Left forelimb (tissue), 1 donor: ENCODE measurements at places on chromosomes 5 and 9.

GRCh38 chr5:142080248-142080647, 28.3 kb upstream of the NDFIP1 start:
- no peak for DNase-seq

DNA sequence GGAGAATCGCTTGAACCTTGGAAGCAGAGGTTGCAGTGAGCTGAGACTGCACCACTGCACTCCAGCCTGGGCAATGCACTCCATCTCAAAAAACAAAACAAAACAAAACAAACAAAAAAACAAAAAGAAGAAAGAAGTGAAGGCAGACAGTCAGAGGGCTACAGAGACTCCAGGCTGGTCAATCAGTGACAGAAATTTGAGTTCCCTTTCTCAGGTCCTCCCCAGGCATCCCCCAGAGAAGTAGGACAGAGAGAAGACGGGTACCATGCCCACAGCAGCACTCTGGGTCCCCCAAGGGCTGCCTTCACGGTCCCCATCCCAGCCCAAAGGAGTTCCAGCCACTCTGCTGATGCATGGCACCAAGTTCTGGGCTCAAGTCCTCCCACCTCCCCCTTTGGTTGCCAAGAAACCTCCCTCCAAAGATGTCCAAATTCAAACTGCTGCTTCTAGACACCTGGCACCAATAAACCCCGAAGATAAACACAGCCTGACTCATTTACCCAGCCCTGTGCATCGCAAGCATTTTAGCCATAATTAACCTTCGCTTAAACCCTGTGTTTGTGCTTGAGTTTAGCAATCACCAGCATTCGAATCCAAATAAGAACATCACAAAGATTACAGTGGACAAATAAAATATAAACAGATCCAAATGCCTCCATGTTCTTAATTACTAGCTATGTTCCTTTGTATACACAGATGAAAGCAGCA, 24.0 kb downstream of the SEMA4D start:
- DNase-seq: no peak

- DNase-seq: no peak
These were observed 146.8 kb downstream of the SIL1 start for GRCh38 chr5:139051392-139051791.

DNA sequence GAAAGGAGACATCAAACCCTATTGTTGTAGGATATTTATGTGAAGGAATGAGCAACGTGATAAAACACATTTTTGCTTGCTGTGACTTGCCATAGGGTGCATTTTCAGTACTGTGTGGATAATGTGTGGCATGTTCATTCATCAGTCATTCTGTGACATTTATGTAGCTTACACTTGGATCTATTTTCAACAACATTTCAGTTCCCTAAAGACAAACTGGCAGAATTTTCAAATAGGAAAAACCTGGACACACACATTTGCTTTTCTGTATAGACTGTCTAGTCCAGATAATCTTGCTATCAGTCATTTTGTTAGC, 127.7 kb downstream of the TMC1 start:
- no peak for DNase-seq

- DNase-seq: no peak
These were observed 95.3 kb downstream of the FBXW11 start for GRCh38 chr5:171911152-171911551.

DNA sequence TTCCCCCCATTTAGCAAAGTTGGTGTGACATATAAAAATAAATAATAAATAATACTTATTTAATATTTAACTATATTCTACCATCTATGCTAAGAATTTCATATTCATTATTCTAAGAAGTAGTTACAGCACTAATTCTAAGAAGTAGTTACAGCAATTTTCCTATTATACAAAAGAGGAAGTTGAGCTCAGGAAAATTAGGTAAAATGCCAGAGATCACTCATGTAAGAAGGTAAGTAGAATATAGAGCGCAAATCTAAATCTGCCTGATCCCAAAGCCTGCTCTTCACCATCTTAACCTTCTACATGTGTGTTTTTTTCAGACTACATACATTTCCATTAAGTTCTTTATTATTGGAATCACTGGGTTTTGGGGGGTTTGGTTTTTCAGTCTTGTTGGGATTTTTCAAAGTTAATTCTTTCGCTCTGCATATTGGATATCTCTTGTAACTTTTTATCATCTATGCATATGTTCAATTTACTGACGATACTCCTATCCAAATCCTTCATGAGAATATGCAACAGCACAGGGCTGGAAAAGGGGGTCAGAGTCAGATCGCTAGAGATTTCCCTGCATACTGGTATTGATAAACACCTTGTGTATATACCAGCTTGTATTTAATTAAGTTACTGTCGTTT, 852.1 kb downstream of the MAT2B start:
- no peak for DNase-seq

GRCh38 chr5:169548315-169548714, 35.3 kb upstream of the SPDL1 start:
- DNase-seq: no peak

DNA sequence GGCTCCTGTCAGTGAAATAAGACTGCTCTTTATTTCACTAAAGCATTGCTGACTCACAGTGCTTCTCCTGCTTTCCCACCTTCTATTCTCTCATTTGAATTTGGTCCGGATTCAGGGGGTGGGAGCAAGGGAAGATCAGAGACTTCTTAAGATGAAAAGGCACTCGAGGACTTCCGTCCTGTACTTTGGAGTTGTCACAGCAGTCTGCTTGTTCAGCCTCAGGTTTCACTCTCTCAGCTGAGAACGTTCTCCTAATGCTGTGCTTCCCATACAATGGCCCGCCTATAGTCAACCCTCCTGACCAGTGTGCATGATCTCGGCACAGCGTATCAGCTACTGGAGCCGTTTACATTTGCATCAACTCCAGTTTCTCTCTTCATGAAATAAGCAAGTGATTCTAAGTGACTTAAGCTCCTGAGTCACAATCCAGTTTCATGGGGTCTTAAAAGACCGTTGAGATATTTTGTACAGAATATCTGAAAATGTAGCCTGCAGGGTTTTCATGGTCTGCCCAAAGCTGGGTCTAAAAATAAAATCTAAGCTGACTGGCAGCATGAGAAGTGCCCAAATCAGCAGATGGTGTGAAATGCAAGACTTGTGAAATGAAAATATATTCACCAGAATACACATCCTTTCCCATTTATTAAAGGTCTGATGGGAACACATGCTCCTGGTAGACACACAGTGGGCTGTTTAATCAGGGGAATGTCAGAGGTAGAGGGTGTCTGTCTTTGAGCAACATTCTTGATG, 145.0 kb downstream of the ADCY2 start:
- no peak for DNase-seq

- no peak for DNase-seq
These were observed 41.9 kb downstream of the NPR3 start for GRCh38 chr5:32753051-32753450.

GRCh38 chr5:160496334-160496733, 74.7 kb downstream of the PTTG1 start:
- no peak for DNase-seq

DNA sequence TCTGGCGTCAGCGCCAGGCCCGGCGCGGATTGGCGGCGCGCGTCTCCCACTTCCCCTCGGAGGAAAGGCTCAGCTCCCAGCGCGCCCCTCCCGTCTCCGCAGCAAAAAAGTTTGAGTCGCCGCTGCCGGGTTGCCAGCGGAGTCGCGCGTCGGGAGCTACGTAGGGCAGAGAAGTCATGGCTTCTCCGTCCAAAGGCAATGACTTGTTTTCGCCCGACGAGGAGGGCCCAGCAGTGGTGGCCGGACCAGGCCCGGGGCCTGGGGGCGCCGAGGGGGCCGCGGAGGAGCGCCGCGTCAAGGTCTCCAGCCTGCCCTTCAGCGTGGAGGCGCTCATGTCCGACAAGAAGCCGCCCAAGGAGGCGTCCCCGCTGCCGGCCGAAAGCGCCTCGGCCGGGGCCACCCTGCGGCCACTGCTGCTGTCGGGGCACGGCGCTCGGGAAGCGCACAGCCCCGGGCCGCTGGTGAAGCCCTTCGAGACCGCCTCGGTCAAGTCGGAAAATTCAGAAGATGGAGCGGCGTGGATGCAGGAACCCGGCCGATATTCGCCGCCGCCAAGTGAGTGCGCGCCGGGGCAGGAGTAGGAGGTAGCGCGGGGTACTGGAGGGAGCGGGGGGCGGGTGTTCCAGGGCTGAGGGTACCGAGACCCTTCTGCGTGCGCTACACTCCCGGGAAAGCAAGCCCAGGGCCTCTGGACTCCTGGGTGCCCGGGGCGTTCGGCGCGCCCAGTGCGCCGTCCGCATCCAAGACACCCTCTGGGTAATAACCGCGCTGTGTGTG, at the start of gene MSX2:
MSX2 (plus strand) TSS at position 99 of the 777 bp plus-strand sequence; CDS start at position 177, 78 bp downstream.
- DNase-seq: peak; percentile 88

DNA sequence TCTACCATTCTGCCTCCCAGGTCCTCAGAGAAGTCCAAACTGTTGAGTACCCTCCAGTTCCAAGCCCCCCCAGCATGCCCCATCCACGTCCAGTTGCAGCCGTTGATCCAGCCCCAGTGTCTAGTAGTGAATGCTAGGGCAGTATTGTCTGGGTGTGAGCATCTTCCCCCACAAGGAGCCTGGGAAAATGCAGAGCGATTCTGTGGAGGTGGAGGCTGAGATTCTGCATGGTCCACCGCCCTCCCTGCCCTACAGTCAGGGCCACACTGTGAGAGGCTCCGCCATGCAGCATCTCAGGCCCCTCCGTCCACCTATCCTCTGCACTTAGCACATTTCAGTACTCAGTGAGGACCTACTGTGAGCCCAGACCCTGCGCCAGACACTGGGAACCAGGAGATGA, 135.9 kb downstream of the GABBR2 start:
- no peak for DNase-seq

GRCh38 chr5:76372323-76373054, 30.6 kb upstream of the IQGAP2 start:
- no peak for DNase-seq

DNA sequence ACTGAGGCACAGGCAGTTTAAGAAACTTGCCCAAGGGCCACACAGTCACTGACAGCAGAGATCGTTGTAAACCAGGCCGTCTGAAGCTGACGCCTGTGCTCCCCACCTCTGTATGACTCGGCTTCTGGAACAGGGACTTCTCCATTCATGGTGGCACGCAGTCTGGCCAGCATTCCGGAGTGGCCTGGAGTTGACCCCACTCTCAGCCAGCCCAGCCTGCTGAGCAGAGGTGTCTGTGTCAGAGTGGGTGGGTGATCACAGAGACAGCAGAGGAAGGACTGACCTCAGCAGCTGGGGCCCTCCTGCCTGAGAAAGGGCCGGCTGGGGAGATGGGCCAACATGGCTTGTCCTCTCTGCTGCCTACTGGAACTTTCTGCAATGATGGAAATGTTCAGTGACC, 12.6 kb downstream of the LRSAM1 start:
- no peak for DNase-seq

GRCh38 chr5:89083791-89084190, 200.8 kb upstream of the MEF2C start:
- no peak for DNase-seq

- no peak for DNase-seq
These were observed 229.2 kb downstream of the MRPS30 start for GRCh38 chr5:45037927-45038326.

DNA sequence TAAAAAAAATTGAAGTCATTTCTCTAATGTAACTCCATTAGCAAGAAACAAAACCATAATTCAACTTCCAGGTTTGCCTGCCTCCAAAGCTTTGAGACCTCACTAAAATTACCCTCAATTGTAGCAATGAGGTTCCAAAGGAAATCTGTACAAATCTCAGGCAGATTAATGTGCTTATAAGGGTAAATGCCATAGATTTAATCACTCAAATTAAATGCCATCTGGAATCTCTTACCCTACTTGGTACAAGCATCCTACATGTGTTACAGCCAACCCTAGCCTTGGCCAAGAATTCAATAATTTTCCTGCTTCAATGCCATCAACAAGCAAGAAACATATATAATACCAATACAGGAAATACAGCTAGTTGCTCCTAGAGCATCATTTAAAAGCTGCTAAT, 452.8 kb downstream of the RAB3C start:
- DNase-seq: no peak

DNA sequence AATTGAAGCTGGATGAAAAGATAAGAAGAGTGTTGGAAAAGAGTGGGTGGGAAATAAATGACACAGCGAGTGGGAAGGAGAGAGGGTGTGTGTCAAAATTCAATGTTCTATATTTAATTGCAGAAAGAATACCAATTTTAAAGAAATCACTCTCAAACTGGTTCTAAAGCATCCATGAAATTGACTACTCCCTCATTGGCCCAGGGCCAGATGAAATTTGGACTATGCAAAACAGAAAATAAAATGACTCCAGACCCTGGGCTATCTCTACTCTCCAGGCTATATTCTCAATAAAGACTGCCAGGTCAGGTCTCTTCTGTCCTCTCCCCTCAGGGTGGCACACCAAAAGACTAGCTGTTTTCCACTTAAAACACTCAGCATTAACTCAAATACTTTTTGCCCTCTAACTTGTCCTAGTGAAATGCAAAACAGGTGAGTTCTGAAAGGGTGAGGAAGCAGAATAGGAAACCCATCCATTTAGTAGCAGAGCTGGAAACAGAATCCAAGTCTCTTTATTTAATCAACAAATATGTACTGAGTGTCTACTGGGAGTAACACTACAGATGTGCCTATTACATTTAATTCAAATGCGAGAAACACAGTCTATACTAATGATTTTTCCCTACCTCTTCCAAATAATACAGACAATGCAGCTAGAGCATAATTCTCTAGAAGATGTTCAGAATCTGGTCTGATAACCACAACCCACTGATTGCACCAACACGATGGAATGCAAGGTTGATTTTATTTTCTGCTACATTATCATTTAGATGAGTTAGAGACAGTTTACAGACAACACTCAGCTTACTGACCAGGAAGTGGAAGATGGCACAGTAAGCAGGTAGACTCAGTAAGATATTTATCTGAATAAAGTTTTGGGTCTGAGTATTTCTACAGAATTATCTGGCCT, 42.1 kb downstream of the EFCAB9 start:
- no peak for DNase-seq

- no peak for DNase-seq
These were observed 367.8 kb upstream of the RIOK2 start for GRCh38 chr5:97550818-97551217.

- DNase-seq: no peak
These were observed 380.3 kb downstream of the GADD45G start for GRCh38 chr9:89985068-89985467.

- DNase-seq: no peak
These were observed 8.0 kb downstream of the ABCA2 start for GRCh38 chr9:137019891-137020683.

DNA sequence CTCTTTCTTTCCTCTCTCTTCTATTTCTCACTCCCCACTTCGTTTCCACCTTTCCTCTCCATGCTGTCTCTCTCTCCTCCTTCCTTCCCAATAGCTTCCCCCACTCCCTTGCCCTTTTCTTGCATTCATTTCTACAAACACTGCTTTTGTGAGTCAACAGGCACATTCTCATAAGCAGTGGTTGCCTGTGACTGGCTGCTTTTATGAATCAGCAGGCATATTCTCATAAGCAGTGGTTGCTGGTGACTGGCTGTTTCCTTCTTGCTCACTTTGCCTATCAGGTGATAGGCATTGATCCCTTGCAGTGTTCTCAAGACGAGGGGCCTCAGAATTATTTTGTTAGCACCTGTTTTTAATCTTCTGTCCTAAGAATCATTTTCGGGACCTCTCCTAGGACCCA, 116.1 kb upstream of the ACTBL2 start:
- no peak for DNase-seq
